ENCODE measurements at places on chromosomes 1 and 21.

DNA sequence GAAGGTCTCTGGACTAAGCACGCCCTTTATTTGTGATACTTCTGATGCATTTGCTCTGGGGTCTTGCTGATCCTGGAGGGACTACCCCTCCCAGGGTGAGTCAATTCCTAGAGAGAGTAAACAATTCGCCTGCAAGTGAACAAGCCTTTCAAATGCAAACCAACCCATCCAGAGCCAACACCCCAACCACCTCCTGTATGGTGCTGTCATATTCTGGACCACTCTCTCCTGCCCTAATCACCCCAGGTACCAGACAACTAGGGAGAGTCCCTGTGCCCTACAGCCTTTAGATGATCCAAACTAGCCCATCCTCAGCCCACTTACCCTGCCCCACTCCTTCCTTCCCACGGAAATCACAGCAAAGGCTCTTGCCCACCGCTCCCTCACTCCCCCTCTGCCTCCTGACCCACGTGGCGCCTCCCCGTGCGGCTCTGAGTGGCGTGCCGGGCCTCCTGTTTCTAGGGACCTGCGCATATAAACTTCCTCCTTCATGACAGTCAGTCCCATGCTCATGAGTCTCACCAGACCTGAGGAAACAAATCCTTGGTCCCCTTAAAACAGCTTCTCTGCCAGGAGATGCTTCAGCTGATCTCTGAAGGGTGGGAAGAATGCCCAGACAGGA, 37.2 kb downstream of the ACTA1 start:
- no peak for DNase-seq

- no peak for DNase-seq
Observed at GRCh38 chr1:182527680-182528079, 61.4 kb downstream of the RNASEL start.

DNA sequence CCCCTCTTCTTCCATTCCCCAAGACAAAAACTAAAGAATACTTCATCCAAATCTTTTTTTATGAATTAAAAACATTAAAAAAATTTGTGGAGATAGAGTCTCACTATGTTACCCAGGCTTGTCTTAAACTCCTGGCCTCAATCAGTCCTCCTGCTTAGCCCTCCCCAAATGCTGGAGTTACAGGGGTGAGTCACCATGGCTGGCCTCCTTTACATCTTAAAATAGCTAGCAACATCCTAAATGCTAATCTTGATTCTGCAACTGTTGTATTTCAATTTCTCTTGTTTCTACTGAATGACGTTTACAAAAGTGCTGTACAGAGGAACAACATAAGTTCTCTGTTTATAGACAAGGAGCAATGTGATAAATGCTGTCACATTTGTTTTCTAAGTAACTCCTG, 483.5 kb downstream of the ADGRL2 start:
- no peak for DNase-seq

DNA sequence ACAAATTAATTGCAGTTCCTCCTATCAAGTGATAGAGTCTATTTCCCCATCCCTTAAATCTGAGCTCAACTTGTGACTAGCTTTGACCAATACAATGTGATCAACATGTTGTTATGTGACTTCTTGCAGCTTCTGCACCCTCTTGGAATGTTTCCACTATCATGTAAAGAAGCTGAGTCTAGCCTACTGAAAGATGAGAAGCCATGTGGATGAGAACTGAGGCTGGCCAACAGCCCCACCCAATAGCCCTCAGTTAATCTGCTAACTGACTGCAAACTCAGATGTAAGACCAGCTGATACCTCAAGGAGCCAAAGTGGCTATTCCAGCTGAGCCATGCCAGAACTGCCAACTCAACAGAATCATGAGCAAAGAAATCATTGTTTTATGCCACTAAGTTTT, 44.0 kb downstream of the LYST start:
- no peak for DNase-seq

DNA sequence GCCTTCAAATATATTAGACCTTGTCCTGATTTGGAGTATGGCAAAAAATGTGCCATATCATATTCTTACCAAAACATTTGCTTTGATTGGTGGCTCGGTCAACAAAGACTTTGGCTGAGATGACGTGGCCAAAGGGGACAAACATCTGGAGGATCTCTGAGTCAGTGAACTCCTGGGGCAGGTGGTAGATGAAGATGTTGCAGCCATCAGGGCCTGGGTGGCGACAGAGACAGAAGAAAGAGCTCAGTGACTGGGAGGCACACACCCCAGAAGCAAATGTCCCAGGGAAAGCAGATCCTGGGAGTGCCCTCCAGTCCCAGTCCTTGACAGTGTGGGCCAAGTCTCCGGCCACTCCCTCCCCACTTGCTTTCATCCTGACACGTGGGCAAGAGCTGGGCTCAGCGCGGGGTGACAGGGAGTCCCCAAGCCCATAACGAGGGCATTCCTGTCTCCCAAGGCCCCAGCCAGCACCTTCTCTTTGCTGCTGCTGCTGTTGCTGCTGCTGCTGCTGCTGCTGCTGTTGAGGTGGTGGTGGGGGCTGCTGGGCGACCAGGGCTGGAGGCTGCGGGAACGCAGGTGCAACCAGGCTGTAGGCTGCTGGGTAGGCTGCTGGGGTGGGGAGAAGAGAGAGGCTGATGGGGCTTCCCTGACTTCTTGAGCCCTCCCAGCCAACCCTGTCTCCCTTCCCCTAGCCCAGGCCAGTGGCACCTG, 10.7 kb downstream of the CELF3 start:
- no peak for DNase-seq

DNA sequence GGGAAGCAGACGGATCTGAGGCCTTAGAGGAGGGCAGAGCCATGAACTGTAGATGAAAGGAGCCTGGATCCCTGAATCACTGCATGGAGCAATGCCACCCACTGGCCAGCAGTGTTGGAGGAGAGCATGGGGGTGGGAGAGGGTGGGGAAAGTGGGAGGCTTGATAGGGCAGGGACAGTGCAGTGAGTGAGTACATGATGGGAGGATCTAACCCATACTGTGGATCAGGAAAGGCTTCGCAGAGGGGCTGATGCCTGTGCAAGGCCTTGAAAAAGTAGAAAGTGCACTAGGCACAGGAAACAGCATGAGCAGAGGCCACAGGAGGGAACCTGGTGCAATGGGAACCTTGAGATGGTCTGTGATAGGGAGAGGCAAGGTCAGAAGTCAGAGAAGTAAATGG, 391.9 kb downstream of the PTPRU start:
- DNase-seq, result no peak

- DNase-seq, result no peak
Observed at GRCh38 chr1:42941640-42942330, 16.9 kb downstream of the SLC2A1 start.

DNA sequence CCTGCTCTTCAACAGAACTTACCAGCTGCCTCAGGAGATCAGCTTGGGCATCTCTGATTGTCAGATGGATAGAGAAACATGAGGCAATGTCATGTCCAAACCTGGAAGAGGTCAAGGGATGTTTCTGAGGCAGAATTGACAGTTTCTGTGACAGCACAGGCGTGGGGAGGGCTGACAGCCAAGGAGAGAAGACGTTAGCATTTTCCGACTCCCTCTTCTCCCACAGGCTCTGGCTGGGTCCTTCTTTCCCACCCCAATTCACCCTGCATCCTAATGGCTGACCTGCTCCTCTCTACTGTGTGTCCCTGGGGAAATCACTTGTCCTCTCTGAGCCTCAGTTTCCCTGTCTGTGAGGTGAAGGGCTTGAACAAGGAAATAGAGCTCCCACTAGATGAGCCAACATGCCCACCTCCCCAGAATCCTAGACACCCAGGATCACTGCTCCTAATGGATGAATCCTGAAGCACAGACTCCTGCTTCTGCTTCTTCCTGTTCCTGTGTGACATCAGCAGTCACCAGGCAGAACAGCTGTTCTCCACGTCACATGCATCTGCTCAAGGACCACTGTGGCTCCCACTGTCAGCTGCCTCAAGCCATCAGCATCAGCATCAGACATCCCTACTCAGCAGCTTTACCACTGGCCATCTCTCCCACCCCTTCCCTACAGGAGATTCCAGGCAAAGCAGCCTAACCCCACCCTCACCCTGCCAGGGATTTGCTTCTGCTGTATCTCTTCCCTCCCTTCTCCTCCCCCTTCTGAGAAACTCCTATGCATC, 408.0 kb downstream of the MATN1 start:
- no peak for DNase-seq

DNA sequence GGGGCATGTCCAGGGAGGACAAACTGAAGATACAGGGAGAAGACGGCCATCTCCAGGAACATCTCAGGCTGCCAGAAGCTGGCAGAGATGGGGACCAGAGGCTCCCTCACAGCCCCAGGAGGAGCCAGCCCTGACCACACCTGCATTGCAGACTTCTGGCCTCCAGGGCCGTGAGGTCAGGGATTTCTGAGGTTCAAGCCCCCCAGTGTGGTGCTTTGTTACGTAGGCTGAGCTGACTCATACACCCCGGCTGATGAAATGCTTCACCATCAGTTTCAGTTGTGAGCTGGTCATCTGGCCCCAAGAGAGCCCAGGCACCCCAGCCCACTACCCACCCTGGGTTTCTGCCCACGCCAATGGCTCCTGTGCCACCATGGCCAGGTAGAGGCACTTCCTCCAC, 106.4 kb downstream of the SIK1 start:
- no peak for DNase-seq

DNA sequence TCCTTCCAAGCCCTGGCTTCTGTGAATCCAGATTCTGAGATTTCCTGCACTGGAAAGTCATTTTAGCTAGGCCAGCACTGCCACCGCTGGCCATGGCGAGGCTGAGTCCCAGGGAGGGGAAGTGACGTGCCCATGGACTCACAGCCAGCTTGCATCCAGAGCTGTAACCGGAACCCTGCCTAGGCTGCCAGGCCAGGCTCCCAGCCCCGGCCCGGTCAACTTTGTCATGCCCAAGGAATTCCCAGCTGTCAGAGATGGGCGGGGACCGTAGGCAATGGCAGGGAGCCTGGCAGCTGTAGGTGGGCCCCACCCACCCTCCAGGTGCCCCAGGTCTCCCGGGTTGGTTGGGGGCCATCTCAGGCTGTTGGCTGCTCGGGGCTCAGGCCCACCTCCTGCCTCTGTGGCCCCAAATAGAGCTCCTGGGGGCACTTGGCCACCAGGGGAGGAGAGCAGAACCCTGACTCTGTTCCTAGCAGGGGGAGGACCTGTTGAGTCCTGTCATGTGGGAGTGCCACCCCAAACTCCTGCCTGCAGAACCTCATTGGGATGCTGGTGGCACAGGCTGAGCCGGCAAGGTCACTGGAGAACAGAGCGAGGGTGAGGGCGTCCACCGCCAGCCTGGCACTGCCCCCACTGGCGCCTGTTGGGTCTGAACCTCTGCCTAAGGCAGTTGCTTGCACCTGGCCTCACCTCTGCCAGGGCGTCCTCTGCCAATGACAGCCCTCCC, 57.8 kb downstream of the FOXO6 start:
- no peak for DNase-seq

- no peak for DNase-seq
Observed at GRCh38 chr1:78178816-78179215, 133.1 kb downstream of the GIPC2 start.

DNA sequence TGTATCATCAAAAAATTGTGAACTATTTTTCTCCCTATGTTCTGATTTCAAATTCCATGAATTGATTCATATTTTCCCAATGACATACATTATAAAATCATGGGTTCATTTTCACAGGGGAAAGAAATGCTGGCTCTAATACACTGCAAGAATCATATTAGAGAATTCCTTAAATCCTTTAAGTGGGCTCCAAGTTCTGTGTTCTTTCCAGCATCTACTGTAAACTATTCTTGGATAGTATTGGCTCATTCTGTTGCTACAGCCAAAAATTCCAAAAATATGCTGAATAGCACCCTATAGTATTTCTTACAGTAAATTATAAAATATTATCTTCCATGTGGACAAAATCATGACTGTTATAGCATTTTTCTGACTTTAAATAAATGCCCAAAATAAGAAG, 19.0 kb upstream of the C1orf105 start:
- DNase-seq, result no peak

DNA sequence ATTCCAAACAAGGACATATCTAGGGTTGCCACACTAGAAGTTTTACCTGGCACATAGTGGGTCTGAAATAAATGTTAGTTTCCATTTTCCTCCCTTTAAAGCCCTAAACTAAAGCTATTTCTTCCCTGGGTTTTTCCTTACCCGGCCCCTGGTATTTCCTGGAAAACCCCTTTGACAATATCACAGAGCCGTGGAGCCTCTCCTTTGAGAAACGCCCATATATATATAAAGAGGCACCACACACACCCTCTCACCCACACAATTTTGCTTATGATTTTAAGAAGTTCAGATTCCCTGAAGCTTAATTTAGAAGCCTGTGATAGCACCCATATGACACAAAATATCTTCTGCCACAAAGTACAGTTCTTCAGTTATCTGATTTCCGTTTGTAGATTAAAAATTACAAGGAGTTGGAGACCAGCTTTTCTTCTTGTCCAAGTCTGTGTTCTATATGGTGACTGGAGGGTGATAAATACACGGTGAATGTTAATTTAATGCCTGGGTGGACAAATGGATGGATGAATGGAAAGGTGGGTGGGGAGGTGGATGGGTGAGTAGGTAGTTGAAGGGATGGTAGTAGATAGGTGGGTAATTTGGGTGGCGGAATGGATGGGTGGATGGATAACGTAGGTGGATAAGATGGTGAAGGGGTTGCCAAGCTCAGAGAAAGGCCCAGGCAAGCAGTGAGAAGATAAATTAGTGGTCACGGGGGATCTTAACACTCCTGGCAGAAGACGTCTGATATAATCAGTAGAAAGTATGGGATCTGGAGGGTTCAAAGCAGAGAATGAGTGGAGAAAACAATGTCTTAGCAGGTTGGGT, 154.4 kb upstream of the FGGY start:
- DNase-seq, result no peak

DNA sequence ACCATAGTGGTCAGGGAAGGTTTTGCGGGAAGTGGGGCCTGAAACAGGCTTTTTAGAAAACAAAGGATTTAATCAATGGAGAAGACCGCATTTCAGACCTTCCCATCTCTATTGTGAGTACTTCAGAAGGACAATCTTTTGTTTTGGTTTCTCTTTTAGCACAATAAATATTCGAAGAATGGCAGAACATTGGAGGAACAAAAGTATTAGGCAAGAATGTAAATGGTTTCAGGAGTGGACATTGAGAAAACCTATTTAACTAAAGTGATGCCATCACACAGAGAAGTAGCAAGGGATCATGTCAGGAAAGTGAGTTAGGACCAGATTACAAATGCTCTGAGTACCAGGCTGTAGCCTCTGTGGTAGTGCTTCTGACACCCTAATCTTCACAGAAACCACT, 26.8 kb upstream of the UBE2U start:
- DNase-seq, result no peak

DNA sequence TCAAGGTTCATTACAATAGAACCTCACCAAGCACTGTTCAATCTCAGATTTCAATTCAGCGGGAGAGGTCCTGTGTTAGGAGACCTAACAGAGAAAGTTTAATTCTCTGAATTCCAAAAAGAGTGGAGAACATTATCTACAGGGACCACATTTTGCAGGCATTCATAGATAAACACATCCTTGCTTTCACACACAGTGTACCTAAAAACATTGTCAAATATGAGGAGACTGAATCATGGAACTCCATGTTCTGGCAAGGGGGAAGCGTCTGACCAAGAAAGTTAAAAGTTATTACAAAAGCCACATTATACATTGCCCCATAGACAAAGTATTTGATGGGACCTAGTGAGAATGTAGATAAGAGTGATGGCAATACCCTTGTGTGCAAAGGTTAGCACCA, 21.1 kb upstream of the PPP1R15B start:
- DNase-seq, result no peak

Data from GM12878 (cell line).